ENCODE measurements at places on chromosomes 13 and 19.

- no peaks in the 10 kb centered on the region for H3K36me3 ChIP-seq
- no peaks in the 10 kb centered on the region for H3K4me1 ChIP-seq
- no peaks in the 10 kb centered on the region for H3K27me3 ChIP-seq
- DNase-seq, result no peak
- H3K4me3 ChIP-seq, result peak overlapping the region; percentile 65
These were observed 404 bp upstream of the IL27RA start for GRCh38 chr19:14030997-14031718.

DNA sequence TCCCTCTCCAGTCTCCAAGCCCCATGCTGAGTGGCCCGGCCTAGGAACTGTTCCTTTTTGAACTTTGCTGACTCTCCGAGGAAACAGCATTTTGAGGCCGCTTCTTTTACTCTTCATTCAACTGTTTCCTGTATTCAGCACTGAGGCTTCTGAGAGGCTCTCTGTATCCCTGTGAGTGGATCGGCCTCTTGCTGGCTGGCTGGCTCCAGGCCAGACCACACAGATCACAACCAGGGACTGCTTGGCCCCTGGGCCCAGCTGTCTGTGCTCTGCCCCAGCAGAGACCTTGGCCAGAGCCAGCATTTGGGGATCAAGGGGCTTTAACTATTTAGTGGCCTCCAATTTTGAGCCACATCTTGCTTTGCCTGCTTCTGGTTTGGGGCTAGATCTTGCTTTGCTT, 75.6 kb upstream of the KL start:
- no peak overlapping the region for H3K4me3 ChIP-seq
- DNase-seq, result no peak
- H3K27ac ChIP-seq, result no peak overlapping the region
- H3K27me3 ChIP-seq, result no peaks in the 10 kb centered on the region

DNA sequence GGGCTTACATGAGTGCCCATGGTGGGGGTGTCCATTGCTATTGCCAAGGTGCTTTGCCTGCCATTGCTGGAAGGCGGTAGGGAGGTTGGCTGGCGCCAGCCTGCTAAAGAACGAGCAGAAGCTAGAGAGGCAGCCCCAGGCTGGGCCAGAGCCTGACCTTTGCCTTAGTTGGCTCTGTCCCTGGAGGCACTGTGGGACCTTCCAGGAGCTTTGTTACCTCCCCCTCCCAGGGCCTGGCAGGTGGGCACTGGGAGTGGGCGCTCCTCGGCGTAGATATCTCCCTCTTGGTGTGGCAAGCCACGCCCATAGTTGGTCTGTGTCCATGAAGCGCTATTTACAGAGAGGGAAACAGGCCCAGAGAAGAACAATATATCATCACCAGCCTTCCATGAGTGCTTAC, 2.3 kb upstream of the SLC25A42 start:
- no peak overlapping the region for H3K4me3 ChIP-seq
- no peak for DNase-seq
- peaks cover 42% of the 10 kb centered on the region for H3K4me1 ChIP-seq
- no peaks in the 10 kb centered on the region for H3K27me3 ChIP-seq
- peaks cover 6% of the 10 kb centered on the region for H3K36me3 ChIP-seq

GRCh38 chr19:8518536-8518935, 4.6 kb upstream of the ZNF414 start:
- H3K4me1 ChIP-seq, result no peaks in the 10 kb centered on the region
- H3K36me3 ChIP-seq, result no peaks in the 10 kb centered on the region
- H3K4me3 ChIP-seq, result no peak overlapping the region
- DNase-seq, result no peak
- no peak overlapping the region for H3K27ac ChIP-seq
- no peaks in the 10 kb centered on the region for H3K27me3 ChIP-seq

DNA sequence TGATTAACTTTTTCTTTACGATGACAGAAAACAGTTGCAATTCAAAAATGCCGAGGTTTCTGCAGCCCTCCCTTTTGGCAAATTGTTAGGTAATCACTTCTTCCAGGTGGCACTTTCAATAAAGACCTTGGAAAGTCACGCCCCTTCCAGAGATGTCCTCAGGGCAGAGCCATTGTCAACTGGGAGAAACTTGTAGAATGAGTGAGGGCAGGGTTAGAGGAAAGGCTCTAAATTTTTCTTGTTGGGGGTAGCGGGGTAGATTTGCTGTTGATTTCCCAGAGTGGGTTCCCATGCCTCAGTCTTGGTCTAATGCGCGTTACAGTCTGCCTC, 421.1 kb downstream of the FGF9 start:
- no peak overlapping the region for H3K4me3 ChIP-seq
- no peaks in the 10 kb centered on the region for H3K36me3 ChIP-seq
- H3K27me3 ChIP-seq, result no peaks in the 10 kb centered on the region

All from right atrium auricular region (tissue), 2 donors.